H54 (cell line): ENCODE measurements at places on chromosomes 1 and 21.

- peak; percentile 8 for DNase-seq
Measured at GRCh38 chr1:116122955-116123757, 12.0 kb downstream of the MAB21L3 start.

GRCh38 chr1:167442142-167442848 is 76.0 kb downstream of the CD247 start:
- peak; percentile 83 for DNase-seq

DNA sequence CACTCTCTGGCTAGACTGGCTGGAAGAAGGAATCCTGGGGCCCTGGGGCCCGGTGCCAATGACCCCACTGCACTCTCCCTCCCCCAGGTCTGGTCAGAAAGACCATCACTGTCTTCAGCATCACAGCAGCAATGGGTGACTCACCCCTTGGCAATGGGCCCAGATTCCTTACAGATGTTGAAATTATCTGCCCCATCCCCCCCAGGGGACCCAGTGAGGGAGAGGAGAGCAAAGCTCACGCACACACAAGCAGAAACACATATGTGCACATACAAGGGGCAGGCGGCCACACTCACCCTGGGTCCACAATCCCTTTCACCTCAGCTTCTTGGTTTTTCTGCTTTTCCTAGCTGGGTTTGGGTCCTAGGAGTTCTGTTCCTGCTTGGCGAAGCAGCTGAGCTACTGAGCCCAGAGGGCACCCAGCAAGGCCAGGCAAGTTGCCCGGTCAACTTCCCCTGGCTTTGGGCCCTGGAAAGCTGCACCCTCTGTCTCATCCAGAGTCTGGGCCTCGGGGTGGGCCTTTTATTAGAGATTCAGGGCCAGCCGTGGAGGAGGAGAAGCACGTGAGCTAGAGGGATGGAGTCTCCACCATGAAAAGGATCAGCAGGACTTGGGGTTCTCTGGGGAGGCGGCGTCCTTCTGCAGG is 2.6 kb downstream of the COL16A1 start:
- DNase-seq = peak; percentile 83

DNA sequence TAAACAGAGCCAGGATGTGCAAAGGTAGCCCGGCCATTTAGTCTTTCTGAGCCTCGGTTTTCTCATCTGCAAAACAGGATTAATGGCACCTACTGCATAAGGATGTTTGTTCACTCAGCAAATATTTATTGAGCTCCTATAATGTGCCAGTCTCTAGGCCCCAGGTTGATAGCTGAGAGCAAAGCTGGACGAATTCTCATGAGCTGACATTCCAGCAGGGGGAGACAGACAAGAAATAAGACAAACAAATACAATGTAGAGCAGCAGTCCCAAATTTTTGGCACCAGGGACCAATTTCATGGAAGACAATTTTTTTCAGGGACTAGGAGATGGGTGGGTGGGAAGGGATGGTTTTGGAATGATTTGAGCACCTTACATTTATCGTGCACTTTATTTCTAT is 74.3 kb upstream of the PAX7 start:
- no peak for DNase-seq

DNA sequence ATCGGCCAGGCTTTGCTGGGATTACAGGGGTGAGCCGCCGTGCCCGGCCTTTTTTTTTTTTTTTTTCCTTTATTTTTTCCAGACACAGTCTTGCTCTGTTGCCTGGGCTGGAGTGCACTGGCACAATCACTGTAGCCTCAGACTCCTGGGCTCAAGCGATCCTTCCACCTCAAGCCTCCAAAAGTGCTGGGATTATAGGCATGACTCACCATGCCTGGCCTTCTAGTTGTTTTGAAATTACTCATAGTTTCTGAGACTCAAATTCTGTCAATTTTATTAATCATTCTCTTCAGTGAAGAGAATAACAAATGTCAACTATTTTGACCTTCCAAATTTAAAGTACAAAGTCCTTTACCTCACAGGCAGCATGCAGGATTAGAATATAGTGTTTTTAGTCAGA is 374.5 kb downstream of the PLA2G4A start:
- DNase-seq = peak; percentile 3

DNA sequence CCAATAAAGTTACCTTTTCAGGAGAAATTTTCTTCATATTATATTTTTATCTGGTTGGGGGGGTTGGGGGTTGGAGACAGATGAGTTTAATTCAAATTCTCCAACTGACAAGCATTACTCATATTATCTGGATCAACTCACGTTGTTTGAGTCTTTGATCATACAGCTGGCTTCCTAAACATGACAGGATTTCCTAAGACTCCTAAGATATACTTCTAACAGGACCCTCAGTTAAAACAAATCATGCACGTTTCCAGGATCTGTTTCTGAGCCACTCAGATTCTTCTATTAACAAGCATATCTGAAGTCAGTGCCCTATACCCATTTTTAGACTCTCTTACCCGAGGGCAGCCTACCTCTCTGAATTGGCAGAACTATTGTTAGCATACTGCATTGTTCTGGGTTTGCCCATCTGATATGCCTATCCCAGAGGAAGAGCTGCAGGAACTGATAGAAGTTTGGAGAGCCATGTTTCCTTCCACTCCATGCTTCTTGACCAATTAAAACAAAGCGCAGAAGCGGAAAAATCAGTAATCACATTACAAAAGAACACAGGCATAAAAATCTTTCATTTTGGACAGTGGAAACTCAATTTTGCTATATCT is 653.9 kb downstream of the LTN1 start:
- DNase-seq = no peak

GRCh38 chr1:109786531-109787021 is 22.9 kb upstream of the EPS8L3 start:
- no peak for DNase-seq

- DNase-seq = no peak
Measured at GRCh38 chr1:161743231-161743630, 6.4 kb upstream of the DUSP12 start.

GRCh38 chr1:241985787-241986186 is 13.1 kb downstream of the MAP1LC3C start:
- DNase-seq = no peak

DNA sequence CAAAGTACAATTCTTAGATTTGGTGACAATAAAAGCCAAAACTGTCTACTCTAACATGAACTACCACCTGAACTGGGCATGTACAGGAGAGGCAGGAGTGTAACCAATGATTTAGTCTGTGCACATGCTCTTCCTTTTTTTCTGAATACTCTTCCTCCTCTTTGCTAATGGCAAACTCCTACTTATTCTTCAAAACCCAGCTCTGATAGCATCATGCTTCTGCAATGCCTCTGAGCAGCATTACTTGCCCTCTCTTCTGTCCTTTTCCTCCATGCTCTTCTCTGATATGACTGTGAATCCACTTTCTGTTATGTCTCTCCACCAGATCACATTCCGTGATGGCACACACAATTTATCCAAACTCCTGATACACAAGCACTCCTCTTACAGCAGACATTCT is 31.4 kb downstream of the CNN3 start:
- no peak for DNase-seq

- DNase-seq = peak; percentile 15
Measured at GRCh38 chr1:217660353-217661062, 29.4 kb downstream of the SPATA17 start.

- peak; percentile 9 for DNase-seq
Measured at GRCh38 chr1:220962031-220962751, 82.9 kb downstream of the HLX start.

DNA sequence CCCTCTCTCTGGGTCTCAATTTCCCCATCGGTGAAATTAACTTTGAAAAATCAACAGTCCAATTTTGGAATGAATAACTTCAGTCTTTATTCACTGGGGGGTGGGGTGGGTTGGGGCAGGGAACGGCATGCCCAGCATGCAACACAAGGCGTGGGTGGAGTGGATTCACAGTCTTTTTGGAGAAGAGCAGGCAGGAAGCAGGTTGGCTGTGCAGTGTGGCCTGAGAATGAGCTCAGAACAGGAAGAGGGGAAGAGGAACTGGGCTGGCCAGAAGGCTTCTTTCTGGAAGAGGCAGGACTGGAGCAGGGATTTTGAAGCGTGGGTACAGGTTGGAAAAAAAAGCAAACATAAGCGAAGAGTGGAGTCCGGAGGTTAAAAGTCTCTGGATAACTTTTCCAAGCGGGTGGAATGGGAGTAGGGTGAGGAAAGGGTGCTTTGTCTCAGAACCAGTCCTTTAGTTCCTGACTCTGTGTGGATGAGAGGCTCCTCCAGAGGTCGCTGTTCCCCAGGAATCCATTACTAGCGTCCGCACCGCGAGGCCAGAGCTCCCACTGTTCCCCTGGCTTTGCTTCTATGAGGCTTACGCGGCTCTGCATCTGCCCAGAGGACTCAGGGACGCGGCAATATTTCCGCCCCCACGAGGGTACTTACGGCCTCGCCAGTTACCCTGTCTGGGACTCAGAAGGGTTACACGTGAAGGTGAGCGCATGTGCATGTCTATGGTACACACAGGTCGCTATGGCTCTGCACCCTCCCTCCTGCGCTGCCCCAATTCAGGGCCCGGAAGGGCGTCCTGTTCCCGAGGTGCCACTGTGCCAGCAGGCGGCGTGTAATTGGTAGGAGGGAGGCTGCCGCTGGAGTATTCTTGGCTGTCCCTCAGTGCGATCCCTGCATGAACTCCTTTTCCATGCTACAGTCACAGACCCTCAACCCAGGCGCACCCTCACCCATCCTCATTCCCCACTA is 5.5 kb upstream of the FOXD2 start:
- DNase-seq = peak; percentile 34

GRCh38 chr1:225697428-225697827 is 44.5 kb upstream of the ENAH start:
- no peak for DNase-seq

DNA sequence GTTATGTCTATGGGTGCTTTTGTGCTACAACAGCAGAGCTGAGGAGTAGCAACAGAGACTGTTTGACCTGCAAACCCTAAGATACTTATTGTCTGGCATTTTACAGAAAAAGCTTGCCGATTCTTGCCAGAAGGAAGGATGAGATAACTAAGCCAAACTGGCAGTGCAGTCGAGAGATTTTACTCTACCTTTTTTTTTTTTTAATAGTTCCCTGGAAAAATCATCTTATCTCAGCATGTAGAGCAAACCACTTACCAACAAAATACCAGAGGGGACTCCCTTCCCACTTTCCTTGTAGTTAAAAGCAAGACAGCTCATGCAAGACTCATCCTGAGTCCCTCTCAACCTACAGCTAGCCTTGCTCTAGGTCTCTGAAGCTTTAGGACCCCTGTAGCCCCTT is 132.9 kb downstream of the SYT2 start:
- DNase-seq = no peak

DNA sequence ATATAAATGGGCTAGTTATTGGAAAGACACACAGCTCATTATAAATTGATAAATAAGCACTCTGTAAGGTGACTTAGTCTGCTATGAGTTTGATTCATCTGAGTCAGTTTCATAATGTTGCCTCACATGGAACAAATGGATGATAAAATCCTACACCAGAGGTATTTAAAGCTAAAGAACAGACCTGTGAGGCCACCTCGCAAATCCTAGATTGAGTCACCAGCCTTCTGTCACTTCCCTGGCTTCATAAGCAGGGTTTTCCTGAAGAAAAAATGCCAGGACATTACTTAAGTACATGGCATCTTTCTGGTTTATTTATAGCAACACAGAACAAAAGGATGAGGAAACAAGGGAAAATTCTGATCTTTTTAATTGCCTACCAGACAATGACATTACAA is 18.4 kb downstream of the CD2 start:
- no peak for DNase-seq

DNA sequence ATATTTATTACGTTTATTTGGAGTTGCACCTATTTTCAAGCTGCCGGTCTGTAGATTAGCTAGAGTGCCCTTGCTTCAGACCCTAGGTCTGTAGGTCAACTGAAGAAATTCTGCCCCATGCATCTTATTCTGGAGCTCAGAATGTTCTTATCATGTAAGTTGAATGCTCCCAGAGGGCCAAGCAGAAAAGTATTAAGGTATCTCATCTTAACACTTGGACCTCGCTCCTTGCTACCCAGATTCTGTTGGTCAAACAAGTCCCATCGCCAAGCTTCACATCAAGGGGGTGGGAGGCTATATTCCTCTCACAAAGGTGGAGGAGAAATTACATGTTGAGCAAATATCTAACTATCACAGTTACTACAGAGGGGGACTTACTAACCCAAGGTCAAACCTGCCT is 187.7 kb downstream of the C1orf94 start:
- no peak for DNase-seq

DNA sequence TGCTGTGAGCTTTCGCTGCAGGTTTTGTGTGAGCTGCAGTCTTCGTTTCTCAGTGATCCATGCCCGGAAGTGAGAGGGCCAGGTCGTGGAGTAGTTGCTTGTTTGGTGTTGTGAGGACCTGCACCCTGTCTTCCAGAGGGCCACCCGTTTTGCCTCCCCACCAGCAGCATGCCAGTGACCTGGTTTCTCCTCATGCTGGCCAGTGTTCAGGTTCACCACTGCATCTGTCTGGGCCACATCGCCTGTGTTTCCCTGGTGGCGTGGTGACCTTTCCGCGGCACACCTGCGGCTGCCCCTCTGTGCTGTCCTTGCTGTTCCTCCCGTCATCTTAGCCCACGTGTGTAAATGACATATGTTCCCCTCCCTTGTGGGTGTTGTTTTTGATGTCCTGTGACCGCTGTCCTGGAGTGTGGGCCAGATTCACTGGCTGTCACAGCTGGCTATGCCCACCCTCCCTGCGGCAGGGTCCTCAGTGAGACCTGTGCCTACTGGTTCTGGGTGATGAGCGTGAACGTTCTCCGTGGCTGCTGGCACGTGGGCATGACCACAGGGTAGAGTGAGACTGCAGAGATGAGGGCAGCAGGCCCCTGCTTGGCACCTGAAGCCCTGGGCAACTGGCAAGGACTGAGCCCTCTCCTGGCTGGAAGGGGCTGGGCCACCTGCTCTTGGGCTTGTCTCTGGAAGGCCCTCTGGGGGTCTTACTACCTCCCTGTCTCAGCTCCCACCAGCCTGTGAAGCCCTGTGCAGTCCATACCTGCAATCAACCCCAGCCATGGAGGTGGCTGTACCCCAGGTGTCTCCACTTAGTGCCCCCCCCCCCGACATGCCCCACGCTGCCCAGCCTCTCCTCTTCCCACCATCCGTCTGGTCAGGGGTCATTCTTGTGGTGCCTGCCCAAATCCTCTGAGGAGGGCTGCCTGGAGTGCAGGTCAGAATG is 7.3 kb downstream of the IBA57 start:
- no peak for DNase-seq

DNA sequence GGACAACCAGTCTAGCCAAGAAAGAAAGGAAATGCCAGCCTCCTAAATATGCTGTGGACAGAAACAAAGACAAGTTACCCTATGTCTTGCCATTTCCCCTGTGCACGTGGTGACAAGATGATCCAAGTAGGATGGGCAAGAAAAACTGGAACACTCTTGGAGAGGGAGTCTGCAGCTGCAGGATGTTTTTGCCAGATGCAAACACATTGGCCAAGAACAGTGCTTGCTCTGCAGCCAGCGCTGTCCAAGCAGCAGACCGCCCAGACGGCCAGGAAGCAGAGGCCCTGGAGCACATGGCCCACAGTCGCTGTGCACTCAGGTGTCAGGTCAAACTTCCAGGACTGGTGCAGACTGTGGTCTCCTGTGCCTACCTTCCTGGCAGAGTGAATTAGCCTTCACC is 189.3 kb downstream of the SLC35F3 start:
- DNase-seq = no peak

DNA sequence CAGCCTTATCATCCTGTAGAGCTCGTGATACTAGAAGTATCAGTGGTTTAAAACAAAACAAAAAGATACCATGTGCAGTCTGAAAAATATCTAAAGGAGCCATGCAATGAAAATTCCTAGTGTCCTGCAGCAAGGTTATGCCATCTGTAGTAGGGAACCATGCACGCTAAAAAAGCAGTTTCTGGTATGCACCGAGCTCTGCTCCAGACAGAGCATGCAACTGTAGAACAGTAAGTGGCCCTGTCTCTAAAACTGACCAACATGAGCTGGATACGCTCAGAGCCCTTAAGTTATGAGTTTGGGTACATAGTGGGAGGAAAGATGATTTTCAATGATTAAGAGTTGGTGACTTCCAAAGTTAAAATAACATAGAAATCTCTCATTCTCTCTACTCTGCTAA is 159.3 kb upstream of the ADAMTS5 start:
- no peak for DNase-seq
